ENCODE measurements at places on chromosomes 3 and 15. TPM values are rescaled to one million over a fixed set of nuclear protein-coding genes. Genes with fewer than 3 reads are reported as not detected.

DNA sequence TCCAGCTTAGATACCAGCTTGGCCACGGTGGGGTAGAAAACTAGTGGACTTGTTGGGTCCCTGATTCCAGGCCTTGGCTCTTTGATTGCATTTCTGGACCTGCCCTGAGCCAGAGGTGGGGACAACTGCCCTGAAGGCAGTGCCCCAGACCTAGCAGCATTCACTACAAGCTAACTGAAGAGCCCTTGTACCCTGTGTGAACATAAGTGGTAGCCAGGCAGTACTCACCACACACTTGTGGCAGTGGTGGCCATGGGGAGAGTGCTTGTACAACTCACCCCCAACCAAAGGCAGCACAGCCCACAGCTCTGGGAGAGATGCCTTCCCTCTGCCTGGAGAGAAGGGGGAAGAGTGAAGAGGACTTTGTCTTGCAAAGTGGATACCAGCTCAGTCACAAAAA is 177.3 kb upstream of the NAALADL2 start:
- DNase-seq = no peak

- DNase-seq = no peak
Observed at GRCh38 chr15:49438962-49439631, 16.1 kb downstream of the FGF7 start.

DNA sequence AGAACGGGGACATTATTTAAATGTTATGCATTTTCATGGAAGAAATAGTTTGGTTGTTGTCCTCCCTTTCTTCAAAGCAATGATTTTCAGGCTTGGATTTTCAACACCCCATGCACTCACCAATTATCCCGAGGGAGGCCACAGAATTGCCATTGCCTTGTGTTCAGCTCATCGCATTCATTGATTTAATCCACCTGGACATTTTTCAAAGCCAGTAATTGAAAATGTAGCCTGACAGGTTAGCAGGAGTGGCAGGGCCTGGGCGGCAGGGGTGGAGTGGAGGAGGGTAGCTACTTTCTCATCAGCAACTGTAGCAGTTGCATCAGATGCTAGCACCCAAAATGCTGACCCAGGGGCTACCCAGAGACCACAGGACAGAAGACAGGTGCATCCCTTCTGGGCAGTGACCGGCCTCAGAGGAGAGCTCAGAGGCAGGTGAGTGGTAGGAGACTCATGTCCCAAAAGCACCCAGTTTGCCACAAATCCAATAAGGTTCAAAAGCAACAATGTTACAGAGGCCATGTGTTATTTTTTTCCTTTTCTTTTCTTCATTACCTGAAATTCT is 242.4 kb downstream of the CD47 start:
- DNase-seq = no peak

The ALCAM gene
- total RNA-seq = 22.7 TPM

The TRPM1 gene
- total RNA-seq = not detected

Data from Peyer's patch (tissue), 4 donors.